ENCODE measurements at places on chromosomes 4 and X.
A peak's percentile ranks its signal among the peaks of the same experiment; 100 is the strongest.

GRCh38 chr4:150867148-150867547 is 147.9 kb downstream of the LRBA start:
- DNase-seq = peak; percentile 64

DNA sequence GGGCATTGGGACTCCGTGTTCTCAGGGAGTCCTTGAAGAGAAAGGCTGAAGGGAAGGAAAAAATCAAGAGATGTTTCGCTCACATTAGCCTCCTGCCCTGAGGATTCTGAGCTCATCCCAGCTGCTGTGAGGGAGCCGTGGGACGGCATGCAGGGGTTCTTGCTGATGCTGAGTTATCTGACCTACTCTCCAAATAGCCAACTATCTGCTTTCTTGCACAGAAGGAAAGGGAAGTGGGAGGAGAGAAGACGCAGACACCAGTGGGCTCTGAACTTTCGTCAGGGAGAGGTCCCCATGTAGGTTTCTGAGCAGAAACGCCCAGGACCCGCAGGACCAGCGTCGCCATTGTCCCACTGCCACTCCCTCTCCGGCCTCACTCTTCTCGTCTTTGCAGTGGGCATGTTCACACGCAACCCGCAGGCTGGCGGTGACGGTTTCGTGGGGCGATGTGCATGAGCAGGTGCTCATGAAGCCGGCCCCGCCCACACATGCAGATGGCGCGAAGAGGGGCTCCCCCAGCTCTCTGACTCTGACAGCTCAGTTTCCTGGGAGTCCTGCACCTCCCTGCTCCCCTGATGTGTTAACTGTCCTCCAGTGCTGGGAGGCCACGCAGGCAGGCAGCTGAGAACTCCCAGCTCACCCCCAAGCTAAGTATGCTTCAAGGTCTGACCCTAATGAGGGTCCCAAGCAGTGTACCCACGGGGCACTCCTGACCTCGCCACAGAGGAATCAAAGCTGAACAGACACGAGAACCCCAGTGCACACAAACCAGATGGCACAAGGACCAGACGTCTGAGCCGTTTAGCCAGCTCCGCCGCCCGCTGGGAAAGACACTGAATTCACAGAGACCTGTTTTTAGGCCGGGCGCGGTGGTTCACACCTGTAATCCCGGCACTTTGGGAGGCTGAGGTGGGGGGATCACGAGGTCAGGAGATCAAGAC is 13.6 kb upstream of the ABLIM2 start:
- no peak for DNase-seq

- DNase-seq = no peak
These were observed 162.2 kb upstream of the GIMD1 start for GRCh38 chr4:106530821-106531220.

- DNase-seq = no peak
These were observed 40.8 kb downstream of the RAPGEF2 start for GRCh38 chr4:159143687-159144086.

DNA sequence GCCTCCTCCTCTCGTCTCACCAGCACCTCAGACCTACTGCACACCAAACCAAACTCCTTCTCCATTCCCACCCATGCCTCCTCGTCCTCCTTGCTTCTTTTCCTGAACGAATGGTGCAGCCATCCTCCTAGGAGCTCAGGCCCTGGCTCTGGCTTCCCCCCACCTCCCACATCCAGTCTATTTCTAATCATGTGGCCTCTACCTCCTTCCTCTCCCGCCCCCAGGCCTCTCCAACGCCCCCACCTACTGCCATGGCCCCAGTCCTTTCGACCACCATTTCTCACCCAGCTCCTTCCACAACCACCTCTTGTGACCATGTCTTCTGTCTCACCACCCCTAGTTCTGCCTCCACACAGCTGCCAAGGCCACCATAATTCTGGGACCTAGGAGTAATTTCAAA is 127.1 kb downstream of the PJA1 start:
- DNase-seq = no peak

DNA sequence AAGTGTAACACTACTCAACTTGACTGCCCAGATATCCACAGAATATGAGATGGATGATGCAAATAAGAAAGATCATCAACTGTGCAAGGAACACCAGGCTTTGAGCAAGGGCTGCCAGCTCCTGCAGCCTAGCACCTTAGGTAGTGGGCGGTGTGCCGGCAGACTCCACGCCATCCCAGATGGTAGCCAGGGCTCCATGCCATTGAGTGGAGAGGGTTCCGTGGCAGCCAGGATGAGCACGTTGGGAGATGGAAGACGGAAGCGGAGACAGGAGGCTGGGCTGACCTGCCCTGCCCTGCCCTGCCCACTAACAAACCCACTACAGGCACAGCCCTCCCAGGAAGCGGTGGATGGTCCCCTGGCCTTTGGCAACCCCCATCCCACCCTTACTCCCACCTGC is 51.9 kb downstream of the TMPRSS11F start:
- DNase-seq = no peak

DNA sequence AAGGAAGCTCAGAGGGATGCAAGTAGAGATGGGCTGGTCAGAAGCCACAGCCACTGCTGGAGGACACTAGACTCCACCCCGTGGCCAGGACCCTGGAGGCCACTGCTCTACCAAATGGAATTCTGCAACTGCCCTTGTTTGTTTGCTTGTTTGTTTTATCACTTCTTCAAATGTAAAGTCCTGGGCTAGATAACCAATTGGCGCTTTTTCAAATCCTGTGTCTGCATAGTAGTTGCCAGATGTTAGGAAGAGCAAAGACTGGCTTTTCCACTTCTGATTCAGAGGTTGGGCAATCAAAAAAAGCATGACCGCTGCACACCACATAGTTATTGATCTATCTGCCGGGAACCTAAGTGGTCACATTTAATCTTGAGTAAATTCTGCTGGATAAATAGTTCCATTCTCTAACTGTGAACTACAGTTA is 255.2 kb upstream of the SFRP2 start:
- no peak for DNase-seq

- DNase-seq = no peak
These were observed 508.5 kb upstream of the SLIT2 start for GRCh38 chr4:19743115-19743638.

- peak; percentile 53 for DNase-seq
These were observed 409.8 kb upstream of the FRG1 start for GRCh38 chr4:189530848-189531247.

- DNase-seq = peak; percentile 28
These were observed 77.9 kb downstream of the EGF start for GRCh38 chr4:109990261-109991257.

- no peak for DNase-seq
These were observed 17.0 kb downstream of the SLC9B1 start for GRCh38 chr4:103002551-103002950.

- DNase-seq = no peak
These were observed 6.3 kb downstream of the DCHS2 start for GRCh38 chr4:154485127-154485773.

Measured in inflammatory macrophage treated with lipopolysaccharide for 1 hour (primary cell).